ENCODE measurements at places on chromosomes 2 and 18.

GRCh38 chr2:98269274-98269673, 77.0 kb upstream of the CNGA3 start:
- peak; percentile 8 for DNase-seq

DNA sequence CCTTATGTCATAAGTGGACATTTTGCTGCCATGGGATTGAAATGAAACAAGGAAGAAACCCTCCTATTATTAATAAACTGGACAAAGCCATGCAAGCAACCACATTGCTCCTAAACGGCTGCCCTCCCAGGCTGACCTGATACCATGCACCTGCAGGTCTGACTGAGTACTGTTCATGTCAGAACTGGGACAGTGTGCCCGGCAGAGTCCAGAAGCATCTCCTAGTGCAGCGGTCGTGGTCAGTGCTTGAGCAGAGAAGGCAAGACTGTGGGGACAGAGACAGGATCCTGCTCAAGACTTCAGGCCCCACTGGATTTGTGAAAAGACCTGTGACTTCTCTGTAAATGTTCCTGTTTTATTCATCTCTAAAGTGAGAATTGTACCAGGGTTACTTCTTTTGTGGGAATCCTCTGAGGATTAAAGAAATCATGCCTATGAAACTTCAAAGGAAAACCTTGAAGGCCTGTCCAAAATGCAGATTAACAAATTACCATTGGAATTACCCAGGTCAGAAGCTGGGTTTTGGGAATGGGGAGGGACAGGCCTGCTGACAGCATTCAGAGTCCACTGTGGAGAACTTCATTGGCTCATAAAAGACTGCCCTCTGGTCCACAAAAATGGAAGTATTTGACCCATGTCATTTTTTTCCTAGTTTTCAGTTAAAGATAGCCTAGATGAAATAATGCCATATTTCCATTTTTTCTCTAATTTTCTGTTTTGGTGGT, 13.9 kb downstream of the RNF144A start:
- no peak for DNase-seq

GRCh38 chr2:16640867-16641266, 24.8 kb downstream of the CYRIA start:
- no peak for DNase-seq

GRCh38 chr2:183123959-183124221, 353 bp upstream of the NUP35 start:
- no peak for DNase-seq

DNA sequence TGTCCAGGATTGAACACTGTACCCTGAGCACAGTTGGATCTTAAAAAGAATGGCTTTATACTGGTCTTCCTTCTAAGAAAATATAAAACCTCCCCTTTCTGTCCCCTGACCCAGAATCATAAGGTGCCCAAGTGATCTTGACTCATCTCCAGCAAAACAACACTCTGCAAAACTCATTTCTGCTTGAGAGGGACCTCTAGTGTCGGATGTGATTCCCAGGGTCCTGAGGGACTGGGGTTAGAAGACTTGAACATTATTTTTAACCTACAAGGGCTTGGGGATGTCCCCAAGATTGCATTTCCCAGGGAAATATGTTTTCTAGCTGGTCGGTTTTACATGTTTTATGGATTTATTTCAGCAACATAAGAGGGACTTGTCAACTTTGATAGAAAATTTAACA, 1318.5 kb upstream of the CELF4 start:
- DNase-seq, result no peak

- DNase-seq, result no peak
Measured at GRCh38 chr18:75167137-75167536, 41.8 kb downstream of the PTGR3 start.

GRCh38 chr2:950080-950966, at the start of gene SNTG2:
Gene SNTG2 (plus strand): TSS chr2:950849. CDS start chr2:950997, 148 bp downstream.
- no peak for DNase-seq

- no peak for DNase-seq
Measured at GRCh38 chr2:60569680-60570111, 16.2 kb upstream of the BCL11A start.

GRCh38 chr2:235102896-235103295, 151.1 kb downstream of the SH3BP4 start:
- no peak for DNase-seq

DNA sequence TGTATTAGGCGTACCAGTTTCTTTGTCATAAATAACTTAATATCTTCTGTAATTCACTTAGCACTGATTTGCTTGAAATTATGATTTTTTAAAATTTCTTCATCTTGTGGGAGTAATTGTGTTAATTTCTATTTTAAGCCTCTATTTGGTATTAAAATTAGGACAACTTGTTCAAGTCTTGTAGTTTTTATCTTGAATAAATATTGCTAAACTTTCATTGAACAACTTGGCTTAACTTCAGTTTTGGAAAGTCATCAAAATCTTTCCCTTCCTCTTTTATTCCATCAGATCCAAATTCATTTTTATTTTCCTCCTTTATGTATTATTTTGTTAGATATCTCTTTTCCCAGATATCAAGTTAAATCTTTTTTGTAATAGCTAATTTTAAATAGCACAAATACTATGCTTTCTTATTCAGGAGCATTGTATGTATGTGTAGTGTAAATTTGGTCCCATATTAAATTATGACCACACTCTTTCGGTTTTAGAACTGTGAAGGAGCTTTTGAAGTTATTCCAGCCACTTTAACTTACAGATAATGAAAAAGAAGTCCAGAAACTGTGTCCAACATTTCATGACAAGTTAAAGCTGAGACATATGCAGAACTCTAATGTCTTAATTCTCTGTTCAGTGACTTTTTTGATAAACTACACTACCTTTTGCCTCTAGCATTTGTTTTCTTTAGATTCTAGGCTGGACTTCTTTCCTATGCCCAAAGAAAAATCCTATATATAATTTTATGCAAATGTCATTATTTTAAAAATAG, 31.7 kb upstream of the NT5C1B start:
- no peak for DNase-seq

DNA sequence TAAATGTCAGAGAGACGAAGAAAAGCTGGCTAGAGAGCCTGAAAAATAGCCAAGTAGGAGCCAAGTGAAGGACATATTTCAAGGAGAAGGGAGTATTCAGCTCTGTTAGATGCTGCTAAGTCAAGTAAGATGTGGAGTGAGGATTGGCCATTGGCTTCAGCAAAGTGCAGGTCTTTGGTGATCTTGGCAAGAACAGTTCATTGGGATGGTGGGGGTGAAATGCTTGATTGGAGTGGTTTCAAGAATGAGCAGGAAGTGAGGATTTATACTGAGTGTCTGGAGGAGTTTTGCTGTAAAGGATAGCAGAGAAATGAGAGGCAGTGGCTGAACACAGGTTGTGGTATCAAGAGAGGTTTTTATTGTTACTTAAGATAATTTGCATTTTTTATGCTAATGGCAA, 139.7 kb downstream of the PRPF40A start:
- DNase-seq, result no peak

- no peak for DNase-seq
Measured at GRCh38 chr2:13021470-13021957, 304.8 kb downstream of the TRIB2 start.

GRCh38 chr2:141271346-141271745, 859.5 kb downstream of the LRP1B start:
- DNase-seq, result no peak

GRCh38 chr2:232870766-232871371, 805 bp downstream of the SNORC start:
- no peak for DNase-seq

DNA sequence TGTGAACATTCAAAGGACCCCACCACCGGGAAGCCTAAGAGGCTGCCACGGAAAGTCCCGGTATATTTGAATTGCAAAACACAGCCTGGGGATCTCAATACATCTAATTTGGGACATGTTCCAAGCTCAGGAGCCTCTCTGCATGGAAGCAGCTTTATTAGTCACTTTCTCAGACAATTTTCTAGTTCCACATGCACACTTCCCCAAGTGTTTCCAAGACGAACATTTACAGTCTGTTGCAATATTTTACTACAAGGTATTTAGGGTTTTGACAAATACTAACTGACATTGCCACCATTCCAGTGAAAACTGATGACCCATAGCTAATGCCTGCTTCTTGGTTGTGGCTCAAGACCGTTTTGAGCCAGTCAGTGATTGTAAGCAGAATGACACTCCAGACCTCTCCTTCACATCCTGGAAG, 145.3 kb downstream of the NCKAP5 start:
- no peak for DNase-seq

DNA sequence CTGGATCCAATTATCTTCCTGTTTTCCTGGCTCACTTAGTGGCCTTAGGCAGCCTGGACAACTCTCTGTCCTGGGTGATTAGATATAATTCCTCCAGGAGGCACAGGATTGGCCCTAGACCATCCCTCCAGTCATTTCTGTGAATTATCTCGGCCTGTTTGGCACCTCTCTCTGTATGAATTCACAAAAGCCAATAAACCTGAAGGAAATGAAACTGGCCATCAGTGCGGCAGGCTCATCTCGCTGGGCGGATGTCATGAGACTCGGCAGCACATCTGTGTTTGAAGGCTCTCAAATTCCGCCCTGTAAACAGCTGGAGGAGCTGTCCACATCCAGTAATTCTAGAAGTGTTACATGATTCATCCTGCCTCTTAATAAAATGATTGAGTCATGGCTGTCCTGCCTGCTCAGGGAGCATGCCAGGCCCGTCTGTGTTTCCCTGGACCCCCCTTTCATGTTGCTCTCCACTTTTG, 38.6 kb downstream of the ACOXL start:
- DNase-seq, result no peak

DNA sequence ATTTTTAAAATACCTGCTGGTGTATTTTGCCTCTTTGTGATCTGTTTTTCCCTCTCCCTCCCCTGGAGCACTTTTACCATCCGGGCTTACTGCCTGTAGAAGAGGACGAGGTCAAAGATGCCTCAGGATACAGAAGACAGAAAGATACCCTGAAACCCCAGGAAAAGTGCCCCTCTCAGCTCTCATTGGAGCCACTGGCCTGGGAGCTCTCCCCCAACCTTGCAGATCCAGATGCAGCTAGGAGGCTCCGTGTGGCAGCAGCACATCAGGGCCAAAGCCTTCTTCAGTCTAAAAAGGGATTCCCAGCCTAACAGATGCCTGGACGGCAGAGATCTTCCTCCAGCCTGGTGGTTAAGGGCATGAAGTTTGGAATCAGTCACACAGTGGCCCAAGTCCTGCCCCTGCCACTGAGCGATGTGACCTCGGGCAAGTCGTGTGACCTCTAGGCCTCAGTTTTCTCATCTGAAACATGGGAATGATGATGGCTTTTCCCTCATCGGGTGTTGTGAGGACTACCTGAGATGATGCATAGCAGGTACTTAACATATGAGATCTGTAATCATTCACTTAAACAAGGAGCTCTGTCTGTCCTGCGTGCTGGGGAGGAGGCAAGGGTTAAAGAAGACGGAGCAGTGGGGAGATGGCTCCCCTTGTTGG, 239.4 kb downstream of the DYSF start:
- no peak for DNase-seq

DNA sequence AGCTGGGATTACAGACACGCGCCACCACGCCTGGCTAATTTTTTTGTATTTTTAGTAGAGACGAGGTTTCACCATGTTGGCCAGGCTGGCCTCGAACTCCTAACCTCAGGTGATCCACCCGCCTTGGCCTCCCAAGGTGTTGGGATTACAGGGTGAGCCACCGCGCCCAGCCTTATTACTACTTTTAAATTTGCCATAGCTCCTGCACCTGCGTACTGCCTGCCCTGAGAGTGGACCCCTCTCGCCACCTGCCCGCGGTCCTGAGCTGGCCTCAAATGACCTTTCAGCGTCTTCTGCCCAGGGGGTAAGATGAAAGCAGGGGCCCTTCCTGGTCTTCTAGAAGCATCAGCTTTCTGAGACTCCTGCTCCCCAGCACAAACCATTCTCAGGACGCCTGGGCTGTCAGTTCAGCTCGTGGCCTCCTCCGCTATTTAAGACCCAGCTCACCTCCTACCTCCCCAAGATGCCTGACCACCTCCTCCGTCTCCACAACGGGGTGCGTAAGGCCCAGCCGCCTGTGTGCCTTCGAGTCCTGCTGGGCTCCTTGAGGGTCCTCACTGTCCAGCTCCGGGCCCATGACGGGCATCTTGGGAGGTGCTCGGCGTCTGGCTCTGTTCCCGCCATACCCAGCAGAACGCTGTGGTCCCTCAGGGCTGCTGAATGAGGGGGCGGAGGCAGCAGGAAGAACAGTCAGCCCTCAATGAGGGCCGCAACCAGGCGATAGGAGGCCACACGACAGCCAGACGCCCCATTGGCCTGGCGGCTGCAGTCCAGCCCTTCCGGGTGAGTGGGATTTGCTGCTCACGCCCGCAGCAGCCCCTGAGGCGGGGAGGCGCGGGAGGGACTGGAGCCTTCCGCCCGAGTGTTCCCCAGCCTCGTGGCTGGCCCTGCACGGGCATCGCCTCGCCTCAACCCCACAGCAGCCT, 266.6 kb downstream of the TFCP2L1 start:
- no peak for DNase-seq

- no peak for DNase-seq
Measured at GRCh38 chr2:15565994-15566671, 5.0 kb upstream of the NBAS start.

DNA sequence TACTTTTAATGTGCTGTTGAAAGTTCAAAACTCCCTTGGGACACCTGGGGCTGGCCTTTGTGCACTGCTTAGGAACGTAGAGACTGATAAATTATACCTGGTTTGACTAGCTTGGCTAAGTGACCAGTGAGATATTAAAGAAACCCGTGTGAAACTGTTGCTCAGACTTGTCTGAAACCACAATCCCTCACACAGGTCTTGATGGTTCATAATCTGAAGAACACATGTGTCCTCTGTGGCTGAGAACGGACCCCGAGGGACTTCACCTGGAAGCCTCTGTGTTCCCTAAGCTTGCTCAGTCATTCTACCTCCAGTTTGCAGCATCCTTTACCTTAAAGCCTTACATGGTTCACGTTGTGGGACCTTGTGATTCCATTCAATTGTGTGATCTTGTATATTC, 218.8 kb downstream of the CBLN2 start:
- DNase-seq, result no peak

DNA sequence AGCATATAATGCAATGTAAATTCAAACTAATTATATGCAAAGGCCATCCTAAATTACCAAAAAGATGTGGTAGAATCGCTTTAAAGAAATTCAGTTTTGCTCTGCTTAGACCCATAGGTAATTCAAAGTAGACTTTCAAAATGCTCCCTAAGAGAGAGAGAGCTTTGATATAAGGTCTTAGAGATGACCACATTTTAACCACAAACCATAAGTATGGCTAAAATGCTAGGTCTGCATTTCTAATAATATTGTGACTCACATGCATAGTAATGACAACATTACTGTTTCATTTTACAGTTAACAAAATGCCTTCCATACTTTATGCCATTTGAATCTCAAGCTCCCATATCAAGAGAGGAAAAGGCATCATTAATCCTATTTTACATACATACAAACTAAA, 144.5 kb downstream of the RAD51AP2 start:
- DNase-seq, result no peak

- DNase-seq, result no peak
Measured at GRCh38 chr18:76274468-76275289, 220.4 kb downstream of the ZNF516 start.
